ENCODE measurements at places on chromosomes 2 and 18. TPM values are rescaled to one million over a fixed set of nuclear protein-coding genes. Genes with fewer than 3 reads are reported as not detected.

GRCh38 chr2:37782721-37783371 lies 111.4 kb upstream of the CDC42EP3 start:
- DNase-seq, result no peak

DNA sequence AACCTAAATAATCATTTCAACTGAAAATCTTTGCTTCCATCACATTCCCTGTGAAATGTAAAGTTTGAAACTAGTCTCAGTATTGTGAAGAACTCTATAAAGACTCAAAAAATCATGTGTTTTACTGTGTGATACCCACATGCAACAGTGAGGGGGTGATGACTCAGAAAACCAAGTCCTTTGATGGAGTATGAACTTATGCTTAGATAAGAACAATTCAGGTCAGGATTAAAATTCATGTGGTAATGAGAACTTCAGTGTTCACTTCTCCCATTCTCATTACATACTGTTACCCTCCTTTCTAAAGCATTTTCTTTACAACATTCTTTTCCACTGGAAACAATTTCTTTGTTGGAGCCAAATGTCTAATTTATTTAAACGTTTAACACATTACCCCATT lies 360.2 kb downstream of the FSIP2 start:
- no peak for DNase-seq

GRCh38 chr18:30271716-30272115 lies 770.8 kb downstream of the DSC3 start:
- DNase-seq, result no peak

DNA sequence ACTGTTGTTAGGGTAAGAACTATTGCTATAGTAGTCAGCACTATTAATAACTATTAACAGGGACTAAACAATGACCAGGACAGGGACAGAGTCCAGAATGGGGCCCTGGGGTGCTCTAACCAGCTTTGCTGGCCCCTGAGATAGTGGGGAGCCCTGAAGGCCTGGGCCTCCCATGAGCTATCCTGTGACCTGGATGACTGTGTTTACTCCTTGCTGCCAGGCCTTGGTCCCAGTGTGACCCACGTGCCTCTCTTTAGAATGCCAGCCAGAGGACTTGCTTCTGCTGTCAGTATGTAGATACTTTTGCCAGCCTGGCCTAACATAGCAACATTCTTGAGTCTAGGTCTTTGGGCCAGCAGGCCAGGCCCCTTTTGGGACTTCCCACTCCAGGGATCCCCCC lies 11.4 kb downstream of the CDK5R2 start:
- no peak for DNase-seq

DNA sequence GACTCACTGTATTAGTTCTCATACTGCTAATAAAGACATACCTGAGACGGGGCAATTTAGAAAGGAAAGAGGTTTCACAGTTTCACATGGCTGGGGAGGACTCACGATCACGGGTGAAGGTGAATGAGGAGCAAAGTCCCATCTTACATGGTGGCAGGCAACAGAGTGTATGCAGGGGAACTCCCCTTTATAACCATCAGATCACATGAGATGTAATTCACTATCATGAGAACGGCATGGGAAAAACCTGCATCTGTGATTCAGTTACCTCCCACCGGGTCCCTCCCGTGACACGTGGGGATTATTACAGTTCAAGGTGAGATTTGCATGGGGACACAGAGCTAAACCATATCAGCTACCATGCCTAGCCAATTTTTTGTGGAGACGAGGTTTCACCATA lies 168.2 kb downstream of the NEDD4L start:
- no peak for DNase-seq

DNA sequence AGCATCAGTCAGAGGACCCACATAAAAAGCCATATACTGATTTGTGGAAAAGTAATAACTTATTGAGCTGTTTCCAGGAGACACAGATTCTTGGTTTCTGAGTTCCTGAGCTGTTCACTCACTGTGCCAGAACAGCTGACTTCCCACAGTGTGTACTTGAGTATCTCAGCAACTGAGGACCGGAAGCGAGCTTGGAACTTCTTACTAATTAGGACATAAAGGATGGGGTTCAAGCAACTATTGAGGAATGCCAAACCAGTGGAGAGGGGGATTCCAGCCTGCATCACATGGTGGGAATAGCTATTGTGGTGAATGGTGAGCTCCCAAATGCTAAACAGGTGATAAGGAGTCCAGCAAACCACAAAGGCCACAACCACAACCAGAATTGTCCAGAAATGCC lies 16.4 kb downstream of the EEF1B2 start:
- no peak for DNase-seq

DNA sequence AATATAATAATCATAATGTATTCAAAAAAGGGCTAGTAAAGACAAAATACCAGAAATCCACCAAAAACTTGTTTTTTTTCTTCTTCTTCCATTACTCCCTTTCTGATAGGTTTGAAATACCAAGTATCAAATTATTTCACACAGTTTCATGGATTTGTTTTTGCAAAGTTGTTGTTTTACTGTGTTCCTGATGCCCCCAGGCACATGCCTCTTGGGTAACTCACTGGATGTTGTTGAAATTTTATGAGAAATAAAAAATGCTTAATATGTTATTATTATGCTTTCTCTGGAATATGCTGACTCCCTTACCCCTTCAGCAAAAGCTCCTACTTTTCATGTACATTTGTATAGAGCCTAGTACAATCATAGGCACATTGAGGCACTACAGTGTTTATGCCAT lies 419.6 kb downstream of the NRXN1 start:
- DNase-seq, result no peak

- no peak for DNase-seq
Measured at GRCh38 chr2:44181648-44182047, 13.0 kb downstream of the PPM1B start.

- no peak for DNase-seq
Measured at GRCh38 chr2:223066721-223067120, 14.7 kb downstream of the KCNE4 start.

GRCh38 chr2:85061896-85062295 lies 71.3 kb upstream of the TCF7L1 start:
- no peak for DNase-seq

DNA sequence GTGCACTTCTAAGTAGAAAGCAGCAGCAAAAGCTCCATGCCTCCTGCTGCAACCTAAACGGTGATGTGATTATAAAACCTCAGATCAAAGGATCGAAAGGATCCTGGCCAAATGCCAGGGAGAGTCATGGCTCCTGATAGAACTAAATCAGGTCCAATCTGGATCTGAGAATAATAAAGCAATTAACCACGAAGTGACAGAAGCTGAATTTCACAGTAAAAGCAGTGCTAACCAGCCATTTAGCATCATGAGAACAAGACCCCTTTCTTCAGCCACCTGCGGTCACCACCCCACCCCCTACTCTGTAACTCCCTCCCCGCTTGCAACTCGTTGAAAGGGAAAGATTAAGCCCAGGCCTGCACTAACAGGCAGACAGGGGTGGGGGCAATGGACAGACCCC lies 748.7 kb downstream of the BCL11A start:
- DNase-seq, result no peak

DNA sequence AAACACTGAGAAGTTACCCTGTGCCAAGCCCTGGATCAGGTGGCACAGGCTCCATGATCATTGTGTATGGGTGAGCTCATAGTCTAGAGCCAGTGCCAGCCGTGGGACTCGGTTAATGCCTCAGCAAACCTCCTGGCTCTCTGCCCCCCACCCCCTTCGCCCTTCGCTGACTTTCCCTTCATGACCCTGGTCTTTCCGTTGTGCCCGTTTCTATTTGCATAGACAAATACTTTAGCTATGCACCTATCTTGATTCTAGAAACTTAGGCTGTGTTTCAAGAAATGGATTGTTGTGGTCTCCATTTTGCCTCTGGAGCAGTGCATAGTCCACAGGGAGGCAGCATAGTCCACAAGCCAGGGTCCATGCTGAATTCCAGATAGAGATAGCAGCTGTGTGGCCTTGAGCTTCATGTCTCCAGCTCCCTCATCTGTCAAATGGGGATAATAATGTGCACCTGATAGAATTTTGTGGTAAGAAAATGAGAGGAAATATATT lies 44.8 kb upstream of the KDM3A start:
- no peak for DNase-seq

- no peak for DNase-seq
Measured at GRCh38 chr2:216837740-216838139, 22.1 kb downstream of the TNP1 start.

DNA sequence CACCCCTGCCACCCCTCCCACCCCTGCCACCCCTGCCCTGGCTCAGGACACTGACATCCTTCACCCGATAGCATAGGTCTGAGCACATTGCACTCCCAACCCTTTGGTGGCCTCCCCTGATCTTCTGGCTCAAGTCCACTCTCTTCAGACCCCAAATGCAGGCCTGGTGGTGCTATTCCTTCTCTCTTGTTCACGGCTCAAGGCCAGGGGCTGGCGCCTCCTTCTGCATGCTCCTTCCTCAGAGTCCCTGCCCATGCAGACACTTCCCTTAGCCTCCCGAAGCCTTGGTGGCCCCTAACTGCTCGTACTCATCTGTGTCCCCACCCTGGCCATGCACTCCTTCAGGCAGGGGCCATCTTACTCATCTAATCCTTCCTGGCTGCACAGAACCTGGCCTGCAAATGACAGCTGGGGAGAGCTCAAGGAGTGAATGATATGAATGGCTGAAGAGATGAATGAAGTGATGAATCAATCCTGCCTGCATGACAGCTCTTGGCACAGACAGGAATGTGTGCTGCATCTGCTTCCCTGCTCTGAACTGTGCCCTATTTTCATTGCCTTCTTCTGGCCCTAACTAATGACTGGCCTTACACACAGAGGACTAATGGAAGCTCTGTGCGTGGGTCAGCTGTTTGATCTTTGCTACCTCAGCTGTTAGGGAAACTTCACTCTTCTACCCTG lies 290.8 kb downstream of the DYSF start:
- DNase-seq, result no peak

DNA sequence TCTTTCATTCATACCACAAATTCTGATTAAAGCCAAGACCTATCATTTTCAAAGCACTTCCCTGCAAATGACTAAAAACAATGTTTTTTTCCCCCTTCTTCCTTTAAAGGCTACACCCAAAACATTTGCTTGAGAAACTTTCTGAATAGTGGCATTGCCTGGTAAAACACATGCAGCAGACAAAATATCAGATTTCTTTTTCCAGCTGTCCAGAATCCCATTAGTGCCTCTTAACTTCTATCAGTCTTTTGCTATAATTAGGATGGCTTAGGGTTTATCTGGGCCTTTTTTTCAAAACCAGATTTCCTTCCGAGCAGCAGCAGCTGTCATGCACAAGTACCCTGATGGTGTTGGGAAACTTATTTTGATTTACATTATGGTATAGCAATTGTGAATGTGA lies 50.6 kb downstream of the ALPK2 start:
- no peak for DNase-seq

DNA sequence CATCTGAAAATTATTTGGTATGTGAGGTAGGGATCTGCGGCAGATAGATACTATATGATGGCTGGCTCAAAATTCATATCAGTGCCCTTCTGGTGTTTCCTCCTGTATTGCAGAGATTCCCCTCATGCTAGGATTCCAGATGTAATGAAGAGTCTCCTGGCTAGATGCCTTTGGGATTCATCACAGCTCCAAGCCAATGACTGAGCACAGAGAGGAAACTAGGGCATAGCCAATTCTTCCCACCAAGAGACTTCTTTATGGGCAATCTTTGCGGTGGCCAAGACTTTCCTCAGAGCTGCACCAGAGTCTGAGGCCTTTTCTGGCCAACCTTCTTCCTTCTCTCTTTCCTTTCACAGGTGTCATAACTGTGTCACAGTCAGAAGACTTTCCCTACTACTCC lies 25.5 kb upstream of the CIB4 start:
- no peak for DNase-seq

- no peak for DNase-seq
Measured at GRCh38 chr2:196590286-196590685, 49.2 kb upstream of the CCDC150 start.

GRCh38 chr18:3514312-3515216 lies 64.6 kb downstream of the TGIF1 start:
- DNase-seq, result no peak

GRCh38 chr2:64866797-64867196 lies 122.4 kb upstream of the SLC1A4 start:
- no peak for DNase-seq

DNA sequence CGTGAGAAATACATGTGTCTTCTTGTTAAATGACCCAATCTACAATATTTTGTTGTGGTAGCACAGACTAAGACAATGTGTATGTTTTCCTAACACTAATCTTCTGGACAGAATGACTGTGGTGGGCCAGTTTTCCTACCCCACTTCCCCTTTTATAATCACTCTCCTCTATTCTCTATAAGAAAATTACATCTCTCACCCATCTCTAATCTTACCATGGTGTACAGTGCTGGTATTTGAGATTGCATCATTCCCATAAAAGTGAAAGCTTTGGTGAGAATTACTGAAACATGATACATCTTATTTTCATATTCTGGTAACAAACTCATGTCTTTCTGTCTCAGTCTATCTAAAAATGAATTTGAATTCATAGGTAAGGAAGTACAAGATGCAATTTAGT lies 40.5 kb downstream of the CAVIN2 start:
- no peak for DNase-seq

DNA sequence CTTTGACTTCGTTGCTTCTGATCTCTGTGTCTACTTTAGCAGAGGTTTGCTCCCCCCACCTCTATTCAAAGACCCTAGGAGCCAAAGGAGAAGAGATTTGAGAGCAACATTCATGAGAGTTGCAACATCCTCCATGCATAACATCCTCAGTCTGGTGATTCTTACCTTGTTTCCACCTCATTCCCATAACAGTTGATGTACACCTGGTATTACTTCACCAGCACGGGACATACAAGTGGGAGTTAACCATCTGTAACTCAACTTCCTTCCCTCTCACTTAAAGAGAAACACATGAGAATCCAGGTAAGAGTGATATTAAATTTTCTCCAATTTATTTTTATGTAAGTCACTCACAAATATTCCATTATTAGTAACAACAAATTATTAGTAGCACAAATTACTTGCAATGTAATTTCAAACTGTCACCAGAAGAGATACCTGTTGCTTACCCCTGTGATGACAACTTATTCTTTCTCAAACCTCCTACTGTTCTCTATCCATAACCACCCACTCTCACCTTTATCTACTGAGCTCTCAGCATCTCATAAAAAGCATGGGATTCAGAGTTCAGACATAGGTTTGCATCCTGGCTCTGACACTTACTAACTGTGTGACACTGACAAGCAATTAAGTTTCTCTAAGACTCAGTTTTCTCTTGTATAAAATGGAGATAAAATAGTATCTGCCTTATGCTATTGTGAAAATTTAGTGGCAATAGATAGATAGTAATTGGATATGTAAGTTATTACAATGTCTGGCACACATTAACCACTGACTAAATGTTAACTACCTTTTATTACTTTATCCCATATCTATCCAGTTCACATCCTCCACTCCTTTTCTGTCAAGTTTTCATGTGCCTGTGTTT lies 184.6 kb upstream of the SRD5A2 start:
- DNase-seq, result no peak

Gene LYG2
- not detected for total RNA-seq

Gene VWC2L
- not detected for total RNA-seq

Gene M1AP
- 7.6 TPM for total RNA-seq

Gene ABCG8
- not detected for total RNA-seq

Gene ASB18
- total RNA-seq, result not detected

Gene EMILIN2
- 21.3 TPM for total RNA-seq

Gene AGXT
- not detected for total RNA-seq

Gene TUBA3E
- 0.13 TPM for total RNA-seq

Gene CCDC148
- total RNA-seq, result 1.5 TPM

Gene IL1F10
- total RNA-seq, result not detected

Gene KIF1A
- total RNA-seq, result 204 TPM

Gene CASP10
- total RNA-seq, result 2.7 TPM

Gene HJURP
- 49.7 TPM for total RNA-seq
